Renal cortex interstitium (tissue), 15 donors: ENCODE measurements at places on chromosomes 2 and 18.

DNA sequence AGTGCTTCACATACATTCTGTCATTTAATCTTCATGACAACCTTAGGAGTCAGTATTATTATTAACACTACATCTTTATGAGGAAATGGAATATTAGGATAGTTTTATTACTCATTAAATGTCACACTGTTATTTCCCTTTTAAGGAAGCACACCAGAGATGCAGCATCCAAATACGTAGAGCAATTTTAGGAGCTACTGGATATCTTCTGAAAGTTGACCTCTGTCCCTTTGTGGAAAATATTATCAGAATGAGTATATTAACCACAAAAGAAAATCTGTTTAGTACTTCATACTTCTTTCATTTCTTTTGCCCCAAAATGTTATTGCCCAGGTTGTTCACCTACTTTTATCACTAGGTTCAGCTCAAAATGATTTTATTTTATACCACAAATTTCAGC, 72.9 kb upstream of the APCDD1 start:
- DNase-seq = no peak

- DNase-seq = no peak
Observed at GRCh38 chr2:109054865-109055264, 65.8 kb upstream of the EDAR start.

DNA sequence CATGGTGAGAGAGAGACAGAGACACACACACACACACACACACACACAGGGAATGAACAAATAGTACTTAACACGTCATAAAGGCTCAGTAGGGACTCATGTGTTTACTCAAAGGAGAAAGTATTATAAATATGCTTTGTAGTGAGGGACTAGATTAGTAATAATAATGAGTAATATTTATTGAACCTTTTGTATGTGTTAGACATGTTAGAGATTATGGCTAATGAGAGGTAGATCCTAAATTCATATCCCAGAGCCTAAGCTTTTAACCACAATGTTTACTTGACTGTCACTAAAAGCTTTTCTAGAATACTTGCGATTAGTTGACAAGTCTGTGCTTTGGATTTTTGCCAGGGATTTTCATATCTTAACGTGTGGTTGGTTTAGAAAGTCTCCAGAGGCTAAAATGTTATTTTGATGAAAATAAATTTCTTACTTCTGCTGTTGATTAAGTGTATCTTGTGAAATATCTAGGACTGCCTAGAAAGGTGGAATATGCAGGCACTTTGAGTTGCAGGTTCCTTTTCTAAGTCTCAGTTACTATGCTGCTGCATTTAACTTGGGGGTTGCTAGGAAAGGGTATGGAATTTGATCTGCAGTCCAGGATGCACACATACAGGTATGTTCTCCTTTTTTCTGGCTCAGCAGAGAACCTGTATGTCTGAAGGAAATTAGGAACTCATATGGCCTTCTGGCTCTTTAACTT, 64.5 kb downstream of the UBR3 start:
- DNase-seq = no peak

GRCh38 chr18:55605733-55606338, 17.8 kb upstream of the TCF4 start:
- DNase-seq = no peak

DNA sequence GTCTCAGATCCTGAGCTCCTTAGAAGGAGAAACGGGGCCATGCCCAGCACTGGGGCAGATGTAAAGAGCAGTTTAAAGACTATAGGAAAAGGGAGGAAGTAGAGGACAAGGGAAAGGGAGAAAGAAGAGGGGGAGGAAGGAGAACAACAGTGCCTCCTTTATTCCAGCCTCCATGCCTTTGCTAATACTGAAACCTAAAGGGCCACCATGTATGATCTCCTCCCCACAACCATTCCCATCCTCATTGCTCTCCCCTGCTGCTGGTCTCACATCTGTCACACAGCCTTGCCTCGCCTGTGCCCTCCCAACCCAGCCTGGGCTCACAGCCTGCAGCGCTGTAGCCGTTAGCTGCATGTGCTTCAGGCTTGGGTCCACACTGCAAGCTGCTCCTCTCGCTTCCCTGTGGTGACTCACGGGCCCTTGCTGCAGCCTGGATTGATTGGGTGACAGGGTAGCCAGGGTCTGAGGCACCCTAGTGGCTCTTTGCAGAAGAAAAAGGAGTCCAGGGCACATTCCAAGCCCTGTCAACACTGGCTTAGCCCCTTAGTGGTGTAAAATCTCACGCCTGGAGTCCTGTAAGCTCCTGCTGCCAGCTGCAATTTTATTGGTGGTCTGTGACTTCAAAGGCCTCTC, 281.9 kb downstream of the SRBD1 start:
- DNase-seq = no peak

- DNase-seq = no peak
Observed at GRCh38 chr2:224166654-224167053, 127.6 kb upstream of the SERPINE2 start.

DNA sequence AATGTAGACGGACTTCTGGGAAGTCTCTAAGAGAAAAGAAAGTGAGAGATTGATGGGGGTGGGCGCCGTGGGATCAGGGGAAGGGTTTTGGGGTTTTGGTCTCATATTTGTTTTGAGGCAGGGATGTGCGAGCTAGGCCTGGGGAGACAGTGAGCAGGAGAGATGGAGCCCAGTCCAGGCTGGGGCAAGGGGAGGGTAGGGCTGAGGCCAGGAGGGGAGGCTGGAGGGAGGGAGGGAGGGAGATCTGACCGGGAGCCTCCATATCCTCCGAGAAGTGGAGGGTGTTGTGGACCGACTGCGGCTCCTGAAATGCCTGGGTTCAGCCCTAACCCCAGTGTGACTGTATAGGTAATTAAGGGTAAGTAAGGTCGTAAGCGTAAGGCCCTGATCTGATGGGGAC, 72.8 kb upstream of the ODC1 start:
- no peak for DNase-seq

- no peak for DNase-seq
Observed at GRCh38 chr18:44107187-44107586, 573.5 kb upstream of the SETBP1 start.

- DNase-seq = no peak
Observed at GRCh38 chr2:235981631-235982030, 186.6 kb downstream of the GBX2 start.

GRCh38 chr2:181446985-181447384, 10.2 kb upstream of the ITGA4 start:
- no peak for DNase-seq

- no peak for DNase-seq
Observed at GRCh38 chr2:54482715-54483114, 26.6 kb downstream of the SPTBN1 start.

GRCh38 chr2:96877042-96877451, 7.2 kb upstream of the SEMA4C start:
- no peak for DNase-seq

DNA sequence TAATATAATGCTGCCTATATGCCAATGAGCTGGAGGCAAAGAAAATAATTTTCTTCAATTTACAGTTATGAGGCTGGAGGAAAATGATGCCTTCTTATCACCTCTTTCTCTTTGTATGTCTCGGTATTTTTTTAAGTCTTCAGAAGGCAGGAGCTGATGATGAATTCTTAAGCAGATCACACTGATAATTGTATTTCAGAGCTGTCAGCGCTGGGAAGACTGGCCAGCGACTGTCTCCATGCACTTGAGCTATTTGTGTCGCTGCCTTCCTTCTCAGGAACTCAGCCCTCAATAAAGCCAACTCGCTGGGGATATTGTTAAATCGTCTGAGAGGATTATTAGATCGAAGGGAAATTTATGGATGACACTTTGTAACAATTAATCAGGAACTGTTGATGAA, 40.3 kb downstream of the PTGR3 start:
- DNase-seq = no peak

DNA sequence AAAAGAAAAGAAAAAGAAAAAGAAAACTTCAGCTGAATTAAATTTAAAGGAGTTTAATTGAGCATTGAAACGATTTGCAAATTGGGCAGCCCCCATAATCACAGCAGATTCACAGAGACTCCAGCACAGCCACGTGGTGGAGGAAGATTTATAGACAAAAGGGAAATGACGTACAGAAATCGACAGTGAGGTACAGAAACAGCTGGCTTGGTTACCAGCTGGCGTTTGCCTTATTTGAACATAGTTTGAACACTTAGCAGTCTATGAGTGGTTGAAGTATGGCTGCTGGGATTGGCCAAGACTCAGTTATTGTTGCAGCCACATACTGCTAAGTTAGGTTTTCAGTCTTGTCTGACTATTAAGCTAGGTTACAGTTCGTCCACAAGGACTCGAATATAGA, 312.2 kb upstream of the SLC14A2 start:
- DNase-seq = no peak

GRCh38 chr18:64037812-64038414, 68.0 kb downstream of the SERPINB8 start:
- DNase-seq = peak; percentile 22

DNA sequence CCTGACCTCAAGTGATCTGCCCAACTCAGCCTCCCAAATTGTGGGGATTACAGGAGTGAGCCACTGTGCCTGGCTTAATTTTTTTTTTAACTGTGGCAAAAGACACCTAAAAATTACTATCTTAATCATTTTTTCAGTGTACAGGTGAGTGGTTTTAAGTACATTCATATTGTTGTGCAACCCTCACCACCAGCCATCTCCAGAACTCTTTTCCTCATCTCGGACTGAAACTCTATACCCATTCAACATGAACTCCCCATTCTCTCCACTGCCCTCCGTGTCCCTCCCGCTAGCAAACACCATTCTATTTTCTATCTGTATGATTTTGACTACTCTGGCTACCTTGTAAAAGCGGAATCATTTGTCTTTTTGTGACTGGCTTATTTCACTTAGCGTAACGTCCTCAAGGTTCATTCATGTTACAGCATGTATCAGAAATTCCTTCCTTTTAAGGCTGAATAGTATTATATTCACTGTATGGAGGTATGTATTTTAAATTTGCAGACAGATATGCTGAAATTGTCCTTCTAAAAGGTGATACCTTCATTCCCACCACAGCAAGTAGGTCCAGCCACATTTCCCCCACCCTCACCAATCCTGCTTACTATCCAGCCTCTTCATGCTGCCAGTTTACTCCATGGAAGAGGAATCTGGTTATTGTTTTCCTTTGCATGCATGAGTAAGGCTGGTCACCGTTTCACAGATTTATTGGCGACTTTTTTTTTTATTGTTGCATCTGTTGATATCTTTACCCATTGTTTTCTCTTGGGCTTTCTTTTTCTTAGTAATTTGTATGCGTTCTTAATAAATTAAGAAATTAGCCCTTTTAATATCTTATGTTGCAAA, 40.6 kb upstream of the ANXA4 start:
- DNase-seq = no peak

DNA sequence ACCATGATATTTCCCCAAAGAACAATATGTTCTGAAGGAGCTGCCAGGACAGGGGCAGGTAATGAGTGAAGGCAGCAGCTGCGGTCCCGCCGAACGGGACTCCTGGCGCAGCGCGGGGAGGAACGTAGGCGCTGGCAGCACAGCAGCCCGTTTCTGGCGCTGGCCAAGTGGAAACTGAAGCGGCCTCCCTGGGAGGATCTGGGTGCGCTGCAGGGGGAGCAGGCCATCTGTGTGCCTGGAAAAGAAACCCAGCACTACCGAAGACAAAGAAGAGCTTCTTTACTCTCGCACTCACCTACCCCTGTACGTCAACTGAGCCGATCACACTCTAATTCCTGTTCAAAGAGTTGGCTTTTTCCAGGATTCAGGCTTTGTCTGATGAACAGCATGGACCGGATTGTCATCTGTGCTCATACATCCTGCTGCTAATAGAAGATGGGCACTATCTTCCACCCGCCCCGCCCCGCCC, 11.8 kb downstream of the G6PC2 start:
- DNase-seq = no peak

- DNase-seq = no peak
Observed at GRCh38 chr18:68147728-68148127, 567.2 kb downstream of the TMX3 start.

DNA sequence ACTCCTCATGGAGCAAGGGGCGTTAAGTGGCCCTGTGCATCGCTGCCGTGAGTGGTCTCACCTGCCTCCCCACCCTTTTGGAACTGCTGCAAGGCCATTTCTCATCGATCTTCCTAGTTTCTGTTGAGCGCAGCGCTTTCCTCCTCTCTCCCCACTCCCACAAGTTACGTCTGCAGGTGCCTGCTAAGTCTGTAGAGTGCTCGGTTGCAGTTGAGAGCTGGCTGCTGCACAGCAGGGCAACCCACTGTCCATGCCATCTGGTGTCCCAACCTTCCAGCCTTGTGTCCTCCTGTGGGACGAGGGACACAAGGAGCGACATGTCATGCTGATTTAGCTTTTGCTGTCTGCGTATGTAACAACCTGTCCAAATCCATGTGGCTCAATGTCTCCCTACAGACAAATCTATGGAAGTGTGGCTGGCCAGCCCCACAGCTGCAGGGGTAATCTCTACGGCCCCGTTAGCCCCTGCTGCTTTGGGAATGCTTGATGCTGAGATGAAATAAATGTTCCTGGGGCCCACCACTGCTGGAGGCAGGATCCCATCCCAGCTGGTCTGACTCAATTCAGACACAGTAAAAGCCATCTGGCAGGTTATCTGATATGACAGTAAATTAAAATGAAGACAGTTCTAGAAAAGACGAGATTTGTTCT, 68.1 kb upstream of the TCF7L1 start:
- no peak for DNase-seq

DNA sequence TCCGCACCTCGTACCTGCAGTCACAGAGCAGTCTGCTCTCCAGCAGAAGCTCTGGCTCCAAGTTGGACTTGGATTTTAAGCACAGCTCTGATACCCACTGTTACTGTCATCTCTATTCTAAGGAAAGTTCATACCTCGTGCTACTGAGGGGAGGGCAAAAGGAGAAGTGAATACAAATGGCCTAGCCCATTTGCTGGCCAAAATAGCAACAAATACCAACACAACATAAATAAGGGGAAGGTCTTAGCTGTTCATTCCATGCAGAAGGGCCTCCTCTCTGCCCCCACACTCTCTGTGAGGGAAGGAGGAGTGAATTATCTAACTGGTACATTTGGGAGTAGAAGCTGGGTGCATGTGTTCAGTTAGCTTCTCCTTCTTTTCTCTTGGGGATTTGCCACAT, 739.4 kb upstream of the RAB6C start:
- no peak for DNase-seq

DNA sequence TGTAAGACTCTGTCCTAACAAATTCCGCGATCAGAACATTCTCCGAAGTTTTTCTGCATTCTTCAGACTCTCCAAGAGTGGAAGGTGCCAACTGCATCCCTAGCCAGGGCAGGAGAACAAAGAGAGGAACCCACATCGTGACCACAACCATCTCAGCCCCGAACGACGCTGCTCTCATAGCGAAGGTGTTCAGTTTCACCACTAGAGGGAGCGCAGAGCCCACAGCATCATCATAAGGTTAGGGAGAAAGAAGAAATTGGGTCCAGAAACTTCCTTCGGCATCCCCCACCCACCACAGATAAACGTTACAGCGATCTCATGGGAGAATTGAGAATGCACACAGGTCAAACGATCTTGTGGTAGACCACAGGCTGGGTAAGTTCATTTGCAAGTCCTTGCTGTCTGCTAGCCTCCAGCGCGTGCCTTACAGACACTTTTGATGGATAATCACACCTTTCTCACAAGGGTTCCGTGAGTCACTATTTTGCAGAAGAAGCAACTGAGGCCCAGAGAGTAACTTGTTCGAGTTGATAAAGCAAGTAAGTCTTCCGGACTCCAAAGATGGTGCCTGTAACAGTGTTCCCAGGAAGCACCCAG, 53.7 kb upstream of the ARL4C start:
- peak; percentile 58 for DNase-seq
